ENCODE measurements at places on chromosomes 5 and 9.

- DNase-seq, result no peak
Measured at GRCh38 chr5:122908662-122909061, 63.2 kb downstream of the SNX24 start.

GRCh38 chr5:96344678-96345577 lies 88.1 kb downstream of the PCSK1 start:
- no peak for DNase-seq

DNA sequence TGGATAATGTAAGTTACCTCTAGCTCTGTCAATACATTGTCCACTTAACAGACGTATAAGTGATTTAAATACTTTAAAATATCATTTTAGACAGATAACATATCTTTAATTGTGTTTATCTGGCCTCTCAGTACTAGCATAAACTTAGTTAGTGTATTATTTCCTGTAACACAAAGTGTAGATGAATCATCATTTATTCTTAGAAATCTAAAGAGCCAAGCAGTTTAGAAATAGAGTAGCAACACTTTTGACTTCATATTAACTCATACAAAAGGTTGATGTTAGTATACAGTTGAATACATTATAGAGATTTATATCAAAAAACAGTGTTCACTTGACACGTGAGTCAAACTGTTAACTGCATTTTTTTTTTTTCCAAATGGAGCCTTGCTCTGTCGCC lies 18.0 kb downstream of the NCBP1 start:
- no peak for DNase-seq

DNA sequence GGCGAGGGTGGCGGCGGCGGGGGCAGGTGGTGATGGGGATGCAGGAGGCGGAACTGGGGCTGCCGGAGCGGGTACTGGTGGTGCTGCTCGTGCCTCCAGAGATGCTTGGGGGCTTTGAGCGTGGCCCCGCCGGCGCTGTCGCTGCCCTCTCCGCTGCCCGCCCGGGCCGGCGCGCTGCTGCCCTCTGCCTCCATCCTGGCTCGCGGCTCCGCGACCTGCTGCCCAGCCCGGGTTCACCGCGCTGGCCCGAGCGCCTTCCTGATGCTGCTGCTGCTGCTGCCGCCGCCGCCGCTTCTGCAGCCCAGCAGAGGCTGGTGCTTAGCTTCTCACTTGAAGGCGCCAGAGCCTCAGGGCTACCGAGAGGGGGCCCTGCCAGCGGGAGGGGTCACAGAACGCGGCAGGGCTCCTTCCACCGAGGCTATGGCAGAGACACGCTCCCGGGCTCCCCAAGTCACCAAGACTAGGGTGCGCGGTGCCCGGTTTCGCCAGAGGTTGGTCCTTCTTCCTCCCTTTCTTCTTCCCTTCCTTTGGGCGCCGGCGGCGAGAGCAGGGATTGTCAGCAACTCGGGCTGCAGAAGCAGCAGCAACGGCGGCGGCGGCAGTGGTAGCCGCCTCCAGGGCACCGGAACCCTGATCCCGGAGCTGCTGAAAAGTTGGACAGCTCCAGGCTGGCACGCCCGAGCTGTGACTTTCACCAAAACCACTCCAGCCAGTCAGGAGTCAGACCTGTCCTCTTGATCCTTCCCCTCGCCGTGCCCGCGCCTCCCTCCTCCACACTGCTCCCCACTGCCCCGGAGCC lies at the start of gene PDE4D:
Gene PDE4D, minus strand, starts transcription at position 298 of the 799 bp plus-strand sequence.
- DNase-seq, result no peak

GRCh38 chr5:65041296-65042158 lies 272.8 kb downstream of the CWC27 start:
- DNase-seq, result no peak

- no peak for DNase-seq
Measured at GRCh38 chr5:58927181-58927580, 344.3 kb downstream of the RAB3C start.

DNA sequence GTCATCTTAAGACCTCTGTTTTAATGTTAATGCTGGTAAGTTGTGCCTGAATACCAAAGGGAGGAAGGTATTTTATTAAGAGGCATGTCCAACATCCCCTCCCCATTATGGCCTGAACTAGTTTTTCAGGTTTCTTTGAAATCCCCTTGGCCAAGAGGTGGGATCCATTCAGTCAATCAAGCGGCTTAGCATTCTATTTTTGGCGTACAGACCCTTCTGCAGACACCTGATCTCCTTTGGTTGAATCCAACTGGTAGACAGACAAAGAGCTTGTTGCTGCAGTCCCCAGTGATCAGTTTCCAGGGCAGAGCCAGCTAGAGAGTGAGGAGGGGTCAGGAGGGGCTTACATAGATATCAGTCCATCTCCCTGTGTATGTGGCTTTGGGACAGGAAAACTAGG lies 7.9 kb upstream of the KCNMB1 start:
- no peak for DNase-seq

- DNase-seq, result no peak
Measured at GRCh38 chr5:56456002-56456401, 222.9 kb upstream of the ANKRD55 start.

DNA sequence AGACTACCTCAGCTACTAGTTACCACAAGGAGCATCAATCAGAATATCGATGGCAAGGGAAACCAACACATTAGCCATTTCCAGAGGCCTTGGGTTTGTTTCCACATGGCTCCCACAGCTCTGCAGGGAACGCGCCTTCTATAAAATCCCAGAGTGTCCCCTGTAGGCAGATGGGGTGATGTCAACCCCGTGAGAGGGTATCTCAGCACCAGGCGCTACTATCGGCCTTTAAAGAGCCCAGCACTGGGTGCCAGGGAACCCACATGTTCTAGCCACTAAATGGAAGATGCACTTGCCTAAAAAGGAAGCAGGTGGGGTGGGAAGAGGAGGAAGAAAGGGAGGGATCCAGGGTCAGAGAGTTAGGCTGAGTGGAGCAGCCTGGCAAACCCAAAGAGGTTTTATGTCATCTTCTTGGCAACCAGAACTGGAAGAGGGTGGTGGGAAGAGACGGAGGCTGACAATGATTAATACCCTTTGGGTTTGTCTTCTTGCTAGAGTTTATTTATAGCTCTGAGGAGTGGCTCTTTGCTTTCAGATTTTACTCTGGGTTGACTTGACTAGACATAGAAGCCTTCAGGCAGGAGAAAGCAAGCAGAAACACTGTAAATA lies 19.9 kb downstream of the MACROH2A1 start:
- DNase-seq, result no peak

GRCh38 chr5:154498591-154498990 lies 20.6 kb upstream of the HAND1 start:
- no peak for DNase-seq

DNA sequence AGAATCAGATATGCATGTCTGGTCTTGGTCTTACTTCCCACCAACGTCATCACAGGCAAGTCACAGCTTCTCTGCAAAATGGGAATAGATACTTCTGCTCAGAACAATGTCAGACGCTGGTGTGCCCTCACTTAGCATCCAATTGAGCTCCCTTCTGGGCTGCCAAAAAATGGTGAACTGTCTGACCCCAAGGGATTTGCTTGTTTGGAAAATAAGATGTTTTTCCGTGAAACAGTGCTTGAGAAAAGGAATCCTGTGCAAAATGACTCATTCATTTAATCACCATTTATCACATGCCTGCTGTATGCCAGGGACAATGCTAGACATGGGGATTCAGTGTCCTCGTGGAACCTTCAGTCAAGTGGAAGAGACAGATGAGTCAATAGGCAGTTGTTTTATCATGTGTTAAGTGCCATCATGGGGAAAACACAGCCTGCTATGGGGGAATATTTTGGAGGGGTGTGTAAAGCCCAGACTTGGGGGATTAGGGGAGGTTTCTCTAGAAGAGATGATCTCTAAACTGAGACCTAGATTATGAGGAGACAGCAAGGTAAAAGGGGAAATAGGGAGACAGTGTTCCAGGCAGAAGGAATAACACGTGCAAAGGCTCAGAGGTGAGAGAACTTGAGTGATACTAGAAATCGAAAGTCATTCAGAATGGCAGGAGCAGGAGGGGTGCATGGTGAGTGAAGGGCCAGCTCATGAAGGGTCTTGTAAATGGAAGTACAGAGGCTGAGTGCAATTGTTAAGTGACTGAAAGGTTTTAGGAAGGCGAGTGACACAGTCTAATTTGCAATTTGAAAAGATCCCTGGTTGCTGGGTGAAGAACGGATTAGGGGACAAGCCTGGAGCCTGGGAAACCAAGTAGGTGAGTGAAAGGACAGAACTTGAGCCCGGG lies 3.9 kb downstream of the NIPAL4 start:
- DNase-seq, result no peak

- no peak for DNase-seq
Measured at GRCh38 chr5:94314460-94315131, 303.8 kb downstream of the KIAA0825 start.

DNA sequence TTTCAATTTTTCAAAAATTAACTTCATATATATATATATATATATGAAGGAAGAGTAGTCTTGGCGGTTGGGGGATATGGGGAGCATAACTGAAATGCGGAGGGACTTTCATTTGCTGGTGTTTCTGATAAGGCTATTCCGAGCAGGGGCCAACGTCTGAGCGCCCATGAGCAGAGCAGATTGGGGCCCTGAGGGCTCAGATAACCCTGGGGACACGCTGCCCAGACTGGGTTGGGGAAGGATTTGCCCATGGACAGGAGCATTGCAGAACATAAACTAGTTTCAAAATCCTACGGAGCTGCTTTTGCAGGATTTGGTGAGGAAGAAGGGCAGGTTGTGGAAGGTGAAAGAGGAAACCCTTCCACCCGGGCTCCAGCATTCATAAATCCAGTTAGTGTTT lies 240.2 kb downstream of the IRX1 start:
- no peak for DNase-seq

DNA sequence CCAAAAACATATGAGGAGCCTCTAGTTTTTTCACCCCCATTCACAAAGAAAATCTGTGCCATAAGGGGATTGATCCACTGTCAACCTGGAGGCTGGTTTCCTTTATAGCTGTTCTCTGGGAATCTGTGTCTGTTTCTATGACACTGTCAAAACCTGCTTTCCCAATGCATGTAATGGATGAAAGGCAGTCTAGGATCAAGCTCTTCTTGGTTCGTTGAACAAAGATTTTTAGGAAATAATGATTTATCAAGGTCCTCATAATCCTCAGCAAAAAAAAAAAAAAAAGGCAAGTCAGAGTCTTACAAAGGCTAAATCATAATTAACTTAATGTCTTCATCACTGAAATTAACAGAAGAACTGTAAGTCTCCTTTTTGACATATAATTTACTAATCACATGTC lies 16.0 kb downstream of the EPB41L4A start:
- no peak for DNase-seq

GRCh38 chr5:69492391-69492922 lies at the start of gene OCLN:
Gene OCLN, plus strand, starts transcription at chr5:69492790. Its CDS starts 11,455 bp downstream, at chr5:69504245.
- DNase-seq, result no peak

- DNase-seq, result no peak
Measured at GRCh38 chr9:96519787-96520186, 69.8 kb downstream of the HABP4 start.

GRCh38 chr5:156543348-156544145 lies 216.6 kb downstream of the SGCD start:
- no peak for DNase-seq

DNA sequence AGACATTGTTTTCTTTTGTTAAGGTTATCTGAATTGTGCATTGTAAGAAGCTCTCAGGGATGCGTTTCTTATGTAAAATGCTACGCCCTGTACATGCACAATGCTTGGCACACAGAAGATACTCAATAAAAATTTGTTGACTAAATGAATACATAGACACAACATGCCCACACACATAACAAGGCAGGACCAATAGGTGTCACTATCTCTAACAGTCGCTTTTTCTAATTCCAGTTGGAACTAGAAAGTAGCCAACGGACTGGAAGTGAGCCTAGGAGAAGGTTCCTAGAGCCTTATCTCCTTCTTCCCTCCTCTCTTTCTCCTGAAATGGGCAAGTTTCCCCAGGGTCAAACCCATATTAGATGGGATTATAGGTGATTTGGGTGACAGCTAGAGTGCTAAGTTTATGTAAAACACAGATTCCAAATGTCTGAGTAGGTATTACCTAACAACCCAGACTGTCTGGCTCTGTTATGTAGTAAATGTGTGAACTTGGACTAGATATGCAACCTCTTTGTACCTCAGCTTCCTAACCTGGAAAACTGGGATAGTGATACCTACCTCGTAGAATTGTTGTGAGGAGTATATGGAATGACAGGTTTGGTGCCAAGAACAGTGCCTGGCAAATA lies 603.0 kb downstream of the RAB3C start:
- DNase-seq, result no peak

GRCh38 chr9:19940811-19941535 lies 152.1 kb upstream of the SLC24A2 start:
- DNase-seq, result no peak

- DNase-seq, result no peak
Measured at GRCh38 chr5:63085561-63085960, 506.9 kb downstream of the LRRC70 start.

DNA sequence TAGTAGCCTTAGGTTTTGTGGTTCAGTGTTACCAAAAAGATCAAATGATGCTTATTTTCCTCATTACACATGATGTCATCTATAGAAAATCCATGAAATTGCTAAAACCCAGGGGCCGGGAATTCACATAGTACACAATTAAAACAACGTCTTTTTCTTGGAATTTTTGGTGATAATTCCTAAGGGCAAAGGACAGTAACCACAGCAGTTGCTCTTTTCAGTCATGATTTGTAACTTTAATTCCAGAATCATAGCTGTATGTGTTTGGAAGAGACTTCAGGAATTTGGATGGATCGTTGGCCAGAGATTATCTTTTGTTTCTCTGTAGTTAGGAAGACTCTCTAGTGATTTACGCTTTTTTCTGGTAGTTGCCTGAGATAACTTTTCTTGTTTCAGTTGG lies 748.7 kb downstream of the TLE4 start:
- DNase-seq, result no peak

DNA sequence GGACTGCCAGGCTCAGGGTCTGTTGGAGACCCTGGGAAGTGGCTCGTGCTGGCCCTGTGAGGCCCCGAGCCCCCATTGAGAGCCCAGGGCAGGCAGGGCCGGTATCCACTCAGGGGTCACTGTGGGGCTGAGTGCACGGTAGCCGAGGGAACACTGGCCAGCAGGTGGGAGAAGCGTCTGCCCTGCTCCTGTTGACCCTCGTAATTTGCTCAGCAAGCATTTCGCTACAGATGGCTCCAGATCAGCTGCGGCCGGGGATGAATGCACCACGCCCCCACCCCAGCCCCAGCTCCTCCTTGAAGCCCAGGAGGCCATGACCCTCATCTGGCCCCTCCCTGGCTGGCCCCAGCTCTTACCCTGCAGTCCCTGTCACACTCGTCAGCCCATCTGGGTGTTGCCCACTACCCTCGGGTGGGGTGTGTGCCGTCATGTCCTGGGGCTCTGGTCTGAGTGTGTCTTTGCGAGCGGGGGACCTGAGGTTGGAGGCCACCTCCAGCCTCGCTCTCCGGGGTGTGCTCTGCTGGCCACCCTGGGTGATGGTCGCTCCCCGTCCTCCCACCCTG lies 6.1 kb upstream of the NRARP start:
- DNase-seq, result no peak

GRCh38 chr9:115262952-115263351 lies 145.0 kb upstream of the TNC start:
- DNase-seq, result no peak

DNA sequence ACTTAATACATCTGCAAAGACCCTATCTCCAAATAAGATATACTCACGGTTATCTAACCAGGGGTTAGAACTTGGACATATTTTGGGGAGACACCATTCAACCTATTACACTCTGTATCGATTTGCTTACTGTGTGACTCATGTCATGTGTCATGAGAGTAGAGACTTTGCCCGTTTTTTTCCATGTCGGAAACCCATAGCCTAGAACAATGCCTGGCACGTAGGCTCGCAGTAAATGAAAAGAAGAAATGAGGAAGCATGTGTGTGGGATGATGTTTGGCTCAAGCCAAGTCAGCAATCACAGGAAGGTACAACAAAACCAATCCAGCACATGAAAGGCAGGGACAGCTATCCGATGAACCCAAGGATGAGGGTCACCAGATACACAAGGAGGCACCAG lies 94.6 kb upstream of the DNAH5 start:
- no peak for DNase-seq

All from stimulated activated CD8-positive, alpha-beta memory T cell treated with anti-CD3 and anti-CD28 coated beads, Interleukin-7, amount 100 ng/mL, for 4 hours (primary cell).